Gastrocnemius medialis (tissue), 4 donors: ENCODE measurements at places on chromosomes 7 and 10. TPM values are rescaled to one million over a fixed set of nuclear protein-coding genes. Genes with fewer than 3 reads are reported as not detected.

Gene HOXA13
- 0.82 TPM for total RNA-seq

Gene ECHDC3
- 605 TPM for total RNA-seq

Gene PRKCQ
- total RNA-seq, result 25.8 TPM

Gene DPYSL4
- 1.3 TPM for total RNA-seq

Gene TMEM213
- total RNA-seq, result not detected

GRCh38 chr7:140404565-140405065, 757 bp downstream of the RAB19 start:
- DNase-seq, result no peak

- DNase-seq, result no peak
These were observed 50.1 kb downstream of the HK1 start for GRCh38 chr10:69328380-69328735.

- DNase-seq, result no peak
These were observed 122.5 kb downstream of the EBF3 start for GRCh38 chr10:129841590-129841989.

DNA sequence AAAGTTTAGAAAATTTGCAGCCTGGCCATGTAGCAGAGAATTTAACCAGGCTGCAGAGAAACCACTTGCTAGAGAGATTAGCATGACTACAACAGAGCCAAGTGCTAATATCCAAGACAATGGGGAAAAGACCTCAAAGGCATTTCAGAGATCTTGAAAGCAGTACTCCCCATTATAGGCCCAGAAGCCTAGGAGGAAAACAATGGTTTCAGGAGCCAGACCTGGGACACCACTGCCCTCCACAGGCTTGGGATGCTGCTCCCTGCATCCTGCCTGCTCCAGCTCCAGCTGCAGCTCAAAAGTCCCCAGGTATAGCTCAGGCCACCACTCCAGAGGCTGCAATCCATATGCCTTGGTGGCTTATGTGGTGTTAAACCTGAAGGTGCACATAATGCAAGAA, 101.5 kb upstream of the TMEM72 start:
- no peak for DNase-seq

DNA sequence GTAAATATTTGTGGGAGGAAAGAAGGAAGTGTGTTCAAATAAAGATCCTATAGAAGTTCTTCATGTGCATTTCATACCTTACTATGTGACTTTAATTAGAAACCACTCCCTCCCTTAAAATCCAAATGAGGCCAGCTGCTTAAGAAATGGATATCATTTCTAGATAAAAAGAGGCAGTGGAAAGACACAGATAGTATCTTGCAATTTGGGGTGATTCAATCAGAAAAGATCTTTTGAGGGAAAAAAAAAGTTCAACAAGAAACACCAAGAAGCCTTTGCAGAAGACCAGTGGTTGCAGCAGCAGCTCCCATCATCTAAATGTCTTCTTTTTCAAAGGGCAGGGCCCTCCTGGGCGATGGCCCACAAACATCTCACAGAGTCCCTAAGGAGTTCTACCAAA, 200.1 kb downstream of the LRRN3 start:
- no peak for DNase-seq

DNA sequence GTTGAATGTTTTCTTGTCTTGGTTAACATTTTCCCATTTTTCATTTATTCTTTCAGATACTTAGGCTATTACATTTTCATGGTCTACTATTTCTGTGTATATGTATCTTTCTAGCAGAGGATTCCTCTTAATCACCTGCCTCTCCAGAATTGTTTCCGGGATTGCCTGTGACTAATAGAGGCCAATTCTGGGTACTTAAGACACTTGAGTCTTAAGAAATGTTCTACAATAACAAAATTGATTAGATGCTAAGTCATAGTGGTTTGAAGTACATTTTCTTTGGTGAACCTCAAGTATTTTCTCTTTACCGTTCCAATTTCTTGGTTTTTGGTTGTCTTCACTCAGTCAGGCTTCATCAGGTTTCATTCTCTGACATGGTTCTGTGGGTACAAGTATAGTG, 26.4 kb downstream of the BBS9 start:
- no peak for DNase-seq

DNA sequence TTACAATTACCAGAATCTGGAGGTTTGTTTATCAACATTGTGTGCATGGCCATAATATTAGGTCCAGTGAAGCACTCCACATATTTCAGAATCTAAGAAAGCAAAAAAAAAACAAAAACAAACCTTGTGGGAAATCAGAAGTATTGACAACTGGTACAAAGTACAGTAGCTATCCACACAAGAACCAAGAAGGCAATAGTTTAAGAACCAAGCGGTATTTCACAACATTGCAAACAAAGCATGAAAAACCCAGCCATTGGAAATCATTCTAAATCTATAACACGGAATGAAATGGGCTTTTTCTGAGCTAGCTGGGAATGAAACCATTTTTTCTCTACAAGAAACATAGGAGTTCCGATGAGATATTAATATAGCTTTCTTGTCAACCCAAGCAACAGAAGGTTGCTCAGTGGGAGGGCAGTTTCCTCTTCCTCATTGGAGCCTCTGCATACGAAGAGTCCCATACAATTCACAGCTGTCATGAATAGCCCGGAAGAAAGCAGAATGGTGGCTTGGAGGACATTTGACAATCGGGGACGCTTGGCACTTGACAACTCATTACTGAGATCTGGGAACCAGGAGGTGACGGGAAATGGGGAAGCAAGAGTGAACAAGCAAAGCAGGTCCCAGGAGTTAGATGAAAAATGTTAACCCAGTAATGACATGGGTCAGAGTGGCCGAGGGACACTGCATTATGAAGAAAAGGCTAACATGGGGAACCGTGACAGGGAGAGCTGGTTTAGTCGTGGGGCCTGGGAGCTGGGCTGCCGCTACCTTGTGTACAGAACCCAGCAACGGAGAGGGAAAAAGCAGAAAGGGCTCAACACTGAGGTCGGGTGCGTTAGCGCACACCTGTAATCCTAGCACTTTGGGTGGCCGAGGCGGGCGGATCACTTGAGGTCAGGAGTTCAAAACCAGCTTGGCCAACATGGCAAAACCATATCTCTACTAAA, 7.8 kb downstream of the PHYH start:
- DNase-seq, result no peak

- no peak for DNase-seq
These were observed 610.6 kb downstream of the SDK1 start for GRCh38 chr7:3911685-3912084.

DNA sequence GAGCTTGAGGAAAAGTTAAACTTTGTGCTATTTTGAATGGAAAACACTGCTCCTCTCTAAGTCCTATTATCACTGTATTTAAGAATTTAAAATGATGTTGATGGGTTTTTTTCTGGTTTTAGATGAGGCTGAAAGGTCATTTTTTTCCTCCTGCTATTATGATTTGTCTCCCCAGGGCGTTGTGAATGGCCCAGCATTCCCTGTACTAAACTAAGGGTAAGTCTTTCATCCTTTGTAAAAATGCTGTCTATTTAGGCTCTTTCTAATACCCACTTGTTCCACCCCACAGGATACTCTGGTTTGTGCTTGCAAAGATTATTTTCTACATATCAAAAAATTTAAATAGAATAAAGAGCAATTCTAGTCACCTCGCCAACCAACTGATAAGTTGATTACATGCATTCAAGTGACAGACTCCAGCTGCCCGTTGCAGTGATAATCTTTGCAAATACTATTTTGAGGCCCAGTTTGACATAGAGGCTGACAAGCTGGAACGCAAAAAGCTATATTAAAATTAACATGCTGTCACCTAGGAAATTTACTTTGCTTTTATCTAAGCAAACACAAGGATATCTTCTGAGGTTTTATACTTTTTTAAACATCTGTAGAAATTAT, 222.3 kb upstream of the TMEM229A start:
- DNase-seq, result no peak

DNA sequence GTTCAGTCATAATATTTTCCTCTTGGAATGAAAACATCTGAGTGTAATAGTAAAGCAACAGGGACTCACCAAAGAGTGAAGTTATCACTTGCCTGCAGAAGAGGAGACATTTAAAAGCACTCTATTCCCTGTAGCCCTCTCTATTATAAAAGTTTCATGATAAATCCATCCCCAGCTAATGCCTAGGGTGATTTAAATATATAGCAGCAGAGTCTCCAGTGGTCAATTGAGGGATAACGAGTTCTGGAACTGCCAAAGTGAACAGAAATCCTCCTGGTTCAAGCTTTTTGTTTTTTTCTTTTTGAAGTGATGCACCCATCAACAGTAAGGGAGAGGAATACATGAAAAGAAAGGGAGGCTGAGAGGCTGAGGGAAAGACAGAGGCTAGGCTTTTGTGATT, 87.3 kb downstream of the EVX1 start:
- no peak for DNase-seq

GRCh38 chr10:30443049-30443448, 9.1 kb downstream of the MAP3K8 start:
- DNase-seq, result no peak

- DNase-seq, result no peak
These were observed 100.6 kb upstream of the MDFIC start for GRCh38 chr7:114821030-114821900.

DNA sequence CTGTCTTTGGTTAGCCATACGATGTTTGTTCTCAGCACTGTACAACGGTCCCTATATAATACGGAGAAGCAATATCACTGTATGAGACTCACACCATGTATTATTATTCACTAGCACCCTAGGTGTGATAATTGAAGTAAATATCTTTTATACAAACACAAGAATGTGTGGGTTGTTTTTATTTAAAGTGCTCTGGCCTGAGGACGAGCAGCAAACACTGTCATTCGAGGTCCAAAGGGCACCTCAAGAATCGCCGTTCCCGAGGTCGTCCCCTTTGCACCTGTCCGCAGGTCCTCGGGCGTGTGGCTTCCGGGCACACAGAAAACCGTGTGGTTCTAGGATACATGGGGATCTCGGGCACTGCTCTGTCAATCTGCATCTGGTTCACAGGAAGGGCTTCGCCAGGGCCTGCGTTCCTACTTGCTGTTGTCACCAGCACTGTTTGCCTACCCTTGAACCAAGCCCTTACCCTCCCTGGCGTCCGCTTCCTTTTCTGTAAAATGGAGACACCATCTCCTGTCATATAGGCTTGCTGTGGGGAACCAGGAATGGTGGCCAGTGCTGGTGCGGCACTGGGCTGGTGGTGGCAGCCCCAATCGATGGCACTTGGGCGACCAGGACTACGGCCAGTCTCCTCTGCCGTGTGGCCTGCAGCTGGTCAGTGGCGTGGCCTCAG, 28.5 kb upstream of the SH2B2 start:
- DNase-seq, result no peak
